Stimulated activated naive CD4-positive, alpha-beta T cell treated with Interleukin-2 at 50 U/mL for 16 hours (primary cell): ENCODE measurements at places on chromosomes 5 and 9.

GRCh38 chr5:26625099-26625498 is 413.3 kb downstream of the CDH9 start:
- no peak for DNase-seq

- no peak for DNase-seq
Observed at GRCh38 chr9:92652461-92652860, 17.5 kb downstream of the IPPK start.

GRCh38 chr5:125700380-125700861 is 722.8 kb upstream of the GRAMD2B start:
- no peak for DNase-seq

DNA sequence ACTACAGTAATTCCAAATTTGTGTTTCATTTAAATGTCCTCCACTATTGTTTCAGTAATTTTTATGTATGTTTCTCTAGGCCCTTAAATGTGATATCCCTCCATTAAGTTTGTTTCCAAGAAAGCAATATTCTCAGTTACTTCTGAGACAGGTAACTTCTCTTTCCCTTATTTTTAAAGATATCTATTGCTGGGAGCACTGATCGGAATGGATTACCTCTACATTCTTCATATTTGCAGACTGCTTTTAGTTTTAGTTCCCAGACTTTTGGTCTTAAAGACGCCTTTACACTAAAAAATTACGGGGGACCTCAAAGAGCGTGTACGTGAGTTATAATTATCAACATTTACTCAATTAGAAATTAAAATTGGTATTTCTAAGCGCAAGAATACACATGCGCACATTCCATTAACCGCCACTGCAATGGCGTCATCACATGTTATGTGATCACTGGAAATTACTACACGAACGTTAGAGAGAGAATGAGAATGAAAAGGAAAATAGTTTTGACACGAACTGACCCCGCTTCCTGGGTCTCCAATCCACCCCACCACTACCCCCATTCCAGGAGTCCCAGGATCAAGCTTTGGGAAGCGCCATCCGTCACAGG is 519 bp upstream of the RAD50 start:
- DNase-seq, result no peak

DNA sequence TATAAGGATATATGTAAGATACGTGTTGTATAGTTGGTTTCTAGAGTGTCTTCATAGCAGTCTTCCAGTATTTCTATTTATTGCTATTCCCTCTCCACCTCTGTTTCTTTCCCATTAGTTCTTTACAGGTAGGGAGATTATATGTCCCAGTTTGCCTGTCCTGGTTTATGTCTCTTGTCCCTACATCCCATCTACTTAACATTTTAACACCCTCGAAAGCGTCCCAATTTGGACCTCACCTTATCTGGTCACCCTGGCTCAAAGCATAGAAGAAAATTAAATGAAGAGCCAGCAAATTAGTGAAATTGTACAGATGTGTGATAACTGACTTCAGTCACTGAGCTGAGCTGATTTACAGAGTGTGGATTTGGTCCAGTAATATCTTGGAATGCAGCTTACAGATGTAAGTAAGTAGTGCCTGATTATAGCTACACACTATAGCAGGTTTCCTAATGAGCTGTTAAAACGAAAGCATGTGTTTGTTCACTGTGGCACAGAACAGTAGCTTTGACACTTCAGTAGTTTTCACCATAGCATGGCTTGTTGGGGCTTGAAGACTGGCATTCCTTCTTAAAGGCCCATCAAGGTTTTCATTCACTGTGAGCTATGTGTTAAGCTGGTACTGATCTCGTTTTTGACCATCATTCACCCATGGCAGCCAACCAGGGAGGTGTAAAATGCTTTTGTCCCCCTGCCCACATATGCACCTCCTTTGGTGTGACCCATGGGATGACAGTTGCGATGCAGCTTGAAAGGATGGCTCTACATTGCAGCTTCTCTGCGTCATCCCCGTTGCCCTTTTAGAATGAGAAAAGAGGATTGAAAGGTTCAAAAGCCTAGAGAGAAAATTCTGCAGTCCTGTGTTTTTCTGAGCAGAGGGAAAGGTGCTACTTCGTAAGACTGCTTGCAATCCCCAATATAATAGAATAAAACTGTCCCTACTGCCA is 192.1 kb upstream of the DMRT1 start:
- no peak for DNase-seq

DNA sequence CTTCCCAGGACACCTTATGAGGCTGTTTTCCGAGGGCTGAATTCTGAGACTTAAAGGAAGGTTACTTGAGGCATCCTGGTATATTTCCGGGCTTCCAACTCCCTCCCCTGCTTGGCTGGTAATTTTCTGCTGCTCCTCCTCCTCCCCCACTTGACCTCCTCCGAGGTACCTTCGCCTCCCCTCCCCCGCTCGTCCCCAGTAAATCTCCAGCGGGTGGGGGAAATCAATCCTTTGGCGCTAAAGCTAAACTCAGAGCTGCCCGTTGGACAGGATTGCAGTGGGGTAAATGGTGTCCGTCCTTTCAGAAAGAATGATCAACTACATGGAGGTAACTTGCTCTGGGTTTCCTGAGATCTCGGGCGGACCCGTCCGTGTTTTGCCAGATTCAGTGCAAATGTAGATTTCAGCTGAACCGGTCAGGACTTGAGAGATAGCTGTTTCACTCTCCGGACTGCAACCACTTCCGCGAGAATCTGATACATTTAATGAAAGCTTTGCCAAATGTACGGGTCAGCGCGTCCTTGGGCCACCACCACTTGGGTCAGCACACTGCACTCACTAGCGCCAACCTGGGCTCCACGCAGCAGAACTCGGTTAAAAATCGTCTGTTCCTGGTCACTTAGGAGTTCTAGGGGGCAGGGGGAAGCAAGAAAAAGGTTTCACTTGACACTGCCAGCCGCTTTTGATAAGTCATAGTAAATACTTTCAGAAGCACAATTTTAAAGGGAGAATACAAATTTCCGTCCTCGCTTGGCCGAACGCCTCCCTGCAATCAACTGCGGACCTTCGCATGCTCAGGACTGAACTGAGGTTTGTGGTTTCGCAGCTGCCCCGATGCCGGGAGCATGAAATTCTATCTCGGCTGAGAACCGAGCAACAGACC is 4.6 kb upstream of the ISL1 start:
- no peak for DNase-seq

DNA sequence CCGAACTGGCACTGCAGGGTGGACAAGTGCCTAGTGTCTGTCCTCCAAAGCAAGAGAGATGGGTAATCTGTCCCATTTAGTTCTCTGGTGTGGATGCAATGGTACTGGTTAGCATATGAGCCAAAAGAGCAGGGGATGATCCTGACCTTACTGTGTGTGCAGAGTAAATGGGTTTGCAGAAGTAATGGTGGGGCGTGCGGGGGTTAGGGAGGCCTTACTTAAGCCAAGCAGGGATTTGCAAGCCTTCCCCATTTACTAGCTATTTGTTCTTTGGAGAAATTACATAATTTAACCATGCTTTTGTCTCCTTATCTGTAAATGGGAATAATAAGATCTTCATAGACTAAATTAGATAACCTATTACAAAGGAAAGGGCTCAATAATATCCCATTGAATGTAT is 19.9 kb upstream of the LCP2 start:
- no peak for DNase-seq

- no peak for DNase-seq
Observed at GRCh38 chr9:108727580-108728111, 128.1 kb downstream of the ACTL7B start.

GRCh38 chr5:36153726-36154125 is 1.8 kb downstream of the SKP2 start:
- DNase-seq, result no peak

GRCh38 chr5:128197896-128198522 is 114.4 kb downstream of the SLC12A2 start:
- no peak for DNase-seq

DNA sequence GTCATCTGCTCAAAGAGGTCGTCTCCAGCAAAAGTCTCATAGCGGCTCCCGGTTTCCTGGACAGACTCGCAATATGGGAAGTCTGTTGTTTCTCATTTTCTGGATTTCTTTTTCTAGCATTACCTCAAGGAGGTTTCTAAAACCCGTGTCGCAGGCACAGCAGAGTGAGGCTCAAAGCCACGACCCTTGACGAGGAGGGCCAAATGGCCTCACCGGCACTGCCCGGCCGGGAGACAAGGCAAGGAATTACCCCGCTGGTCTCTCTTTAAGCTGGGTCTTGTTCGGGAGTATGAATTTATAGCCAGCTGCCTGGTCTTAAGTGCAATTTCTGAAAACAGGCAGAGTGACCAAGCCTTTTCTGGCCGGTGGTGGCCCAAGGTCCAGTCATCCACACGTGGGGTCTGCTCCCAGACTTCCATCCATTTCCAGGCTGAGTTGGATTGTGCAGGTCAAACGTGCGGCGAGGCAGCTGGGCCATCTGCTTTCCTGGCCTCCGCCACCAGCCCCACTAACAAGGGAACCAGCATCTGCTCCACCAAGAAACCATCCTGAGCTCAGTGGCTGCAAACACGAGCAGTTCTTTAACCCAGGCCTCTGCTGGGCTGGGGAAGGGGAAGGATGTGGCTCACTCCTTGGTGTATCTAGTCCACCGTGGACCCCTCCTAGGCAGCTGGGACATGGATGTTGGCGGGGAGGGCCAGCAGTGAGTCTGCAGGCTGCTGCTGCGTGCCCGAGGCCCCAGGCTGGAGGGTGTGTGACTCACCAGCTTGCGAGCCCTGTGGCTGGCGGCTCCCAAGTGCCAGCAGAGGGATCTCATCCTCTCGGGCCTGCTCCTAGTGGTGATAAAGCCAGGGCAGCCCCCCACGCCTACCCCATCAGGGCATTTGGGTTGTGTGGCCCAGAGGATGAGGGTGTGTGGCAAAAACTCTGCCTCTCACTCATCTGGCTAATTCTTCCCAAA is 55.6 kb upstream of the COL5A1 start:
- no peak for DNase-seq

- no peak for DNase-seq
Observed at GRCh38 chr5:149217803-149218155, 53.9 kb upstream of the AFAP1L1 start.

DNA sequence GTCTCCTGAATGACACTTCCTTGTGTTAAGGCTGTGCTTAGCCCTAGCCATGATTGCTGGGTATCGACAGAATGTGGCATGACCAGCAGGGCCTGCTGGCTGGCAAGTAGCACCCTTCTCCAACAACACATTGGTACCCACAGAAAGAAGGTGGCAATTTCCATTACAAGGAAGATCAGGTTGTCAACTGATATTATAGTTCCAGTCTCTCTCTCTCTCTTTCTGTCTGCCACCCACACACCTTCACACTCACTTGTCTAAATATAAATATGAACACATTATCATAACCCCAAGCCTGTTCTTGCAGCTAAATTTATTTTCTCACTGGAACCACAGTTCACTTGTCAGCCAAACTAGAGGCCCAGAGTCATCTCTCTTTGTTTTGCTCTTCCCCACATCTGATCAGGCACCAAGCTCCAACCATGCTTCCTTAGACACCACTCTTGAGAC is 408.1 kb upstream of the PIK3R1 start:
- DNase-seq, result no peak

DNA sequence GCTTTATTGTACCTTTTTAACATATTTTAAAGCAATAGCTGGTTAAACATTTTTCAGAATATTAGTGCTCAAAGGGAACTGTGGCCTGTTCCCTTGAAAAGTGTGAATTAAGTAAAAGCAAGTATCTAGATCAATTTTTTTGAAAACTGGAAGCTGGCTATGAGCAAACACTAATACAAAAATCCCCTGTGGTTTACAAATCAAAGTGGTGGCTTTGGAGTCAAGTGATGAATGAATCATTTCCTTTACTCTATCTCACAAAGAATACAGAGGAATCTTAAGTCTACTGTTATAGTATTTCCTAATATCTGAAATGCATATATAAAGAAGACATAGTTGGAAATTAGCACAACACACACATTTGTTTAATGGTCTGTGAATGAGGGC is 212.4 kb upstream of the C9orf72 start:
- DNase-seq, result no peak

GRCh38 chr9:86809759-86810367 is 137.4 kb downstream of the GAS1 start:
- DNase-seq, result no peak

DNA sequence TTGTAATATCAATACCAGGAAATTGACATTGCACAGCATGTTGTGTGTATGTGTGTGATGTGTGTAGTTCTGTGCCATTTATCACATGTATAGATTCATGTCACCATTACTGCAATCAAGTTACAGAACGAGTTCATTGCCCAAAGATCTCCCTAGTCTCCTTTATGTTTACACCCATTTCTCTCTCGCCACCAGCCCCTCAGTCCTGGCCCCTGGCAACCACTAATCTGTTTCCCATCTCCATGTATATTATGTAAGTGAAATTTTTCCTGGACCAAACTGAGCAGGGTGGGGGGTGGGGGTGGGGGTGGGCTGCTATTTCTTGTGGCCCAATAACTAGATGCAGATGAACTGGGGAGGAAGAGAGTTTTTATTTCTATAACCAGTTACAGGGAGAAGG is 11.5 kb upstream of the S1PR3 start:
- no peak for DNase-seq

DNA sequence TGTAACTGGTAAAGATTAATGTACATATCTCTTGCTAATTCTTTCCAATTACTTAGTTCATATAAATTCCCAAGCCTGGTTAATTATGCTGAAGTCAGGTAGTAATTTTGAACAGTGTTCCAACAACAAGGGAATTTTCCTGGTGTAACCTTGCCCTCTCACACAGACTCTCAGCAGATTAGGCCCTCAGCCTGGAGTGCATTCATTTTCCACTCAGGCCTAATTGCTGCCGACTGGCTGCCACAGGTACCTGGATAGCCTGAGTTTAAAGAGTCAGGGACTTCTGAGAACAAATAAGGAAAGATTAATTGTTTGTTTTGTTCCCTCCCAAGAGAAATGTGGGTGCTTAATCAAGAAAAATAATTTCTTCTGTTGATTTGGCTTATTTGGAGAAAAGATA is 71.4 kb downstream of the PPIC start:
- no peak for DNase-seq

GRCh38 chr5:107389130-107389774 is 281.5 kb downstream of the EFNA5 start:
- no peak for DNase-seq

DNA sequence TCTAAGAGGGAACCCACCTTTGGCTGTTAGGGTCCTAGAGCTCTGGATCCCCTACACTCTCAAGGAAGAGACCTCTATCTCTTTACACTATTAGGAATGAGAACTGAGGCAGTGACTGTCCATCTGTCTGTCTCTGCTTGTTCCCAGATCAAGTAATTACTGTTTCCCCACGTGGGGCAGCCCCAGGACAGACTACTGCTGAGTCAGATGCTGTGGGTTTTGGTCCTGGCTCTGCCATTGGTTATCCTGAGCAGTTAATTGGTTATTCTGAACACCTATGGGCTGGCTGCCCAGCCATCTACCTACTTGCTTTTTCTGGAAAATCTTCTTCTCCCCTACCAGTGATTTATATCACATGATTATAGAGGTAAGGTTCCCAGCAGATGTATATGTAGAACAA is 33.3 kb downstream of the FBXO10 start:
- no peak for DNase-seq

GRCh38 chr5:15203376-15203775 is 296.6 kb upstream of the FBXL7 start:
- DNase-seq, result no peak
